ENCODE measurements at places on chromosomes 1 and 21.

- DNase-seq, result peak; percentile 27
These were observed 940 bp downstream of the SOX13 start for GRCh38 chr1:204073837-204074273.

GRCh38 chr1:211521102-211521815 lies 29.3 kb upstream of the RD3 start:
- no peak for DNase-seq

DNA sequence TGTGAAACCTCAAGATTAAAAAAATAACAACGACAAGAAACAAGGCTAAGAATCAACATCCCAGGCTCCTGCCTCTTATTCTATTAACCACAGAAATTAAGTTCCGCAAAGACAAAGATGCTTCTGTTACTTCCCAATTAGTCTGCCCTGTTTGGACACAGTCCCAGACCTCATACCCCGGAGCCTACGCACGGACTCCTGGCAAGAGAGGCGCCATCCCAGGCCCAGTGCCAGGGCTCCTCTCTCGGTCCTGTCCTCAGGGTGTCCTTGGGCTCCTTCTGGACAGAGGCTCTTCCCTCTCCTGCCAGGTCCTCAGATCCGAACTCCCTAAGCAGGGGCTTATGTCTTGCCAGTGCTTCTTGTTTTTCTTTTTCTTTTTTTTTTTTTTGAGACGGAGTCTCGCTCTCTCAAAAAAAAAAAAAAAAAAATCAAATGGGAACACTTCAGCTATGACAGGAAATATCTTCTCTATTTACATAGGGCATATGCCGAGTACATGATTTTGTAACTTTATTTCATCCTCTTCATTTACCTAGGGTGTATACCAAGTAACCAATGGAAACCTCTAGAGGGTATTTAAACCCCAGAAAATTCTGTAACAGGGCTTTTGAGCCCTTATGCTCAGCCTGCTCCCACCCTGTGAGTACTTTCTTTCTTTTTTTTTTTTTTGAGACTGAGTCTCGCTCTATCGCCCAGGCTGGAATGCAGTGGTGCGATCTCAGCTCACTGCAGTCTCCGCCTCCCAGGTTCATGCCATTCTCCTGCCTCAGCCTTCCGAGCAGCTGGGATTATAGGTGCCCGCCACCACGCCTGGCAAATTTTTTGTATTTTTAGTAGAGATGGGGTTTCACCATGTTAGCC lies 11.7 kb upstream of the ENO1 start:
- DNase-seq, result peak; percentile 87

DNA sequence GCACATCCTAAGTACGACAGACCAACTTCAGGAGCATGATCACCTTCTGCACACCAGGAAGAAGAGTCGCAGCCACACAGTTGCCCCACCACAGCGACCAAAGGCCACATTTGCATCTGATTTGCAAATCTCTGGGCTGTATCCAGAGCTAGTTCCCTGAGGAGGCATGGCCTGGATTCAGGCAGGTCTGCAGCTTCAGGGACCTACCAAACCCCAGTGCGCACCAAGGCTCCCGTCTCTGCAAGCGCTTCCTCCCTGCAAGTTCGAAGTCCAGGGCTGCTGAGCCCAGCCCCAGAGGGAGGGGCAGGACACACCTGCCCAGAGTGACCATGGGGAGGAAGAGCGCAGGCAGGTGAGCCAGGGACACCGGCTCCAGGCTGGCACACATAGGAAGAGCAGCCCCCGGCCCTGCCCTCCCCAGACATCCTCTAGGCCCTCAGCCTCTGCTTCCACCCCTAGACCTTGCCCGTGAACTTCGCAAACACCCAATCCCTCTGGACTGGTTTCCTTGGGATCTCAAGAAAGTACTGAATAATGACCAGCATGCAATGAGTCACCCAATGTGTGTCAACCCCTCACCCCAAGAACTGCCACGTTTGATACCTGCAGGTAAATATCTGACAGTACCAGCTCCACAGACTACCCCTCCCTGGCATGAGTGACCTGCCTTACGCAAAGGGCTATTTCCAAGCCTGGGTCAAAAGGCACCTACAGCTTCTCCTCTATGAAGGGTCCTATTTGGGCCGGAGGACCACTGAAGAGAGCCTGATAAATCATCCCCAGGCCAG lies 36.8 kb downstream of the CASZ1 start:
- no peak for DNase-seq

DNA sequence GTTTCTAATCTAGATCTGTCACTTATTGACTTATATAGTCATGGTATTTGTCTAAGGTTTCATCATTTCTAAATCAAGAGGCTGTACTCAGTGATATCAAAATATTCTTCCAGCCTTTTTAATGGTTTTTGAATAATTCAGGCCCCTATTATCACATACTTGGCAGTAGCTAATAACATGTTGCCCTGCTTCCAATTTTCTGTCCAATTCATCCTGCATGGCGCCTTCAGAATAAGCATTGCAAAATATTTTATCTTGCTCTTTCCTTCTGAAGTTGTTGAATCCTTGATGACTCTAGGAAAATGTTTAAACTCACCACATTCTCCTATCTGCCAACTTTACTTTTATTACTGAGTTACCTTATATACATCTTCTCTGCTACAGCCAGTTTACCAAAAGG lies 517.2 kb upstream of the B3GALT2 start:
- no peak for DNase-seq

- DNase-seq, result peak; percentile 86
These were observed 76.8 kb downstream of the CD46 start for GRCh38 chr1:207828485-207829158.

GRCh38 chr1:61753998-61754508 lies 11.8 kb downstream of the PATJ start:
- no peak for DNase-seq

- no peak for DNase-seq
These were observed 10.1 kb downstream of the ATF3 start for GRCh38 chr1:212618466-212619210.

GRCh38 chr1:24586970-24587820 lies 31.3 kb downstream of the NCMAP start:
- peak; percentile 21 for DNase-seq

GRCh38 chr1:168913711-168914463 lies 184.9 kb upstream of the DPT start:
- no peak for DNase-seq

DNA sequence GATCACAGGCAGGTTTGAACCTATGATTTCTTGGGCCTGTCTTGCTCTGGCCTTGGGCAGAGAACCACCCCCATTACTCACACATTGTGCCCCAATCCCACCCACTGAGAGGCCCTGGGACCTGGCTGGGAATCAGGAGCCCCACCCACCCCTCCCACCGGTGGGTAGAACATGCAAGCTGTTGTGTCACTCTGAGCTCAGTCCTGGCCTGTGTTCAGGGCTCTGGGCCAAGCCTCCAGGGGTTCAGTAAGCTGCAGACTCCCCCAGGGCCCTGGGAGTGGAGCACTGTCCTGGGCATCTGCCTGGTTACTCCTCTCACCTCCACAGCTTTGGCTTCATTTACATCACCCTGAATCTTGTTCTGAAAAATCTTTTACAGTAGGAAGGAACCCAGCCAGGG lies 270.5 kb downstream of the RRAGC start:
- DNase-seq, result no peak

GRCh38 chr1:205571747-205572146 lies 60.1 kb downstream of the ELK4 start:
- DNase-seq, result no peak

DNA sequence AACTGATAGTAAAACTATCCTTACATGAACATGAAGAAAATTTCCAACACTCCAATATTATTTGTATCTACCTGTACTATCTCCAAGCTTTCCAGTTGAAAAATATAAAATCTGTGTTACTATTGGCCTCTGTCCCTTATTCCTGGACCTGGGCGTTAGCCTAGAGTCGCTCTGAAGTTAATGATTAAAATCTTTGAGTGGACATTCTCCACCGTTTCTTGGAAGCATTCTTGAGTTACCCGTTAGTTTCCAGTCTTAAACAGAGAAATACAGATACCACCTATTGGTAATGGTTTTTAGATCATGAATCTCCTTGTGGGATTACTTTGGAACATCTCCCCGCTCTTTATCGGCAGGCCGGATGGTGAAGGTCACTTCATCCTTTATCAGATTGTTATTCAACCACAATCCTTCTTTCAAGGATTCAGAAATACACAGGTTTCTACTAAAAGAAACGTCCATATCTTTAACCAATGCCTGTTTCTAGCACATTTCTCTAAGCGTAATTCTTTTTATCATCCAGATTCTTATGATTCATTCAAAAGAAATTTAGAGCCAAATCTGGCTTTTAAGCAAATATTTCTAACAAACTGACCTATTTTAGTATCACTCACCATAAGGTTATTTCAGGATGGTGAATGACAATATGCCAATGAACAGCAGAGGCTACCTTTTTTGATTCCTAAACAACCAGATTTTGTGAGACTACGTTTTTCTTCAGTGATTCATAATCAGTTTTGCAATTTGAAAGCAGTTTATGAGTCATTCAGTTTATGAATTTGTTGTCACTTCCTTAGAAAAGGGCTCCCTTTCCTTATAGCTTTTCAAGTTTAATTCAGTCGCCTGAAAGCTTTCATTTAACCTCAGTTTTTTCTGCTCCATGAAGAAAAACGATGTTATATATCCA lies 70.2 kb upstream of the ERRFI1 start:
- DNase-seq, result no peak

DNA sequence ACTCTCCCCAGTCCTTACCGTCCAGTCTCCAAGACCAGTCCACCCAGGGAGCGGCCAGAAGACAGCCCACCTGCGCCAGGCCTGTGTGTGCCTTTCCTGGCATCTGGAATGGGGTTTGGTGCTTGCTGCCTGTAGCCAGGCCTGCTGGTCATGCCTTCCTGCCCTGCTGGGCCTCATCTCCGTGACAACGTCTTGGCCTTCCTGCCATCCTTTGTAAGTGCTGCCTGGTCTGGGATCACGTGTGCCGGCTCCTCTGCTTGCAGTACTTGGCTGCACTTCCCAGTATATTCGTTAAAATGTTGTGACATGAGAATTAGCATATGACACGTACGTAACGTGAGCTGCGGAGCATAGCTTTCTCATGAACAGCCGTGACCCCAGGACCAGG lies 145.3 kb upstream of the COL6A1 start:
- DNase-seq, result no peak

DNA sequence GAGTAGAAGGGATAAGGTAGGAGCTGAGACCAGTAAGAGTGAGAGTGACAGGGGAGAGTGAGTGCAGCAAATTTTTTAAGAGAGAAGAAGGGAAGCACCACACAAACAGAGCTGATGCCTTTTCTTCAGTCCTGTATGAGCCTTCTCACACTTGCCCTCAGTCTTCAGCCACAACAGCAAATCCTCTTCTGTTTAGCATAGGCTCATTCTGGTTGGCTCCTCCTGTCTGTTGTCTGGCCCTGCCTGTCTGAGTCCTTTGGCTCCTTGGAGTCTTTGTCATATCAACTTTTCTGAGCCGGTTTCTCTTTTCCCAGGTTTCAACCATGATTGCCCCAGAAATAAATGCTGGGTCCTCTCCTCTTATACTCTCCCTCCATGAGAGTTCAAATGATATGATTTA lies 12.7 kb upstream of the CASQ1 start:
- no peak for DNase-seq

GRCh38 chr1:208643005-208643597 lies 398.9 kb upstream of the PLXNA2 start:
- no peak for DNase-seq

DNA sequence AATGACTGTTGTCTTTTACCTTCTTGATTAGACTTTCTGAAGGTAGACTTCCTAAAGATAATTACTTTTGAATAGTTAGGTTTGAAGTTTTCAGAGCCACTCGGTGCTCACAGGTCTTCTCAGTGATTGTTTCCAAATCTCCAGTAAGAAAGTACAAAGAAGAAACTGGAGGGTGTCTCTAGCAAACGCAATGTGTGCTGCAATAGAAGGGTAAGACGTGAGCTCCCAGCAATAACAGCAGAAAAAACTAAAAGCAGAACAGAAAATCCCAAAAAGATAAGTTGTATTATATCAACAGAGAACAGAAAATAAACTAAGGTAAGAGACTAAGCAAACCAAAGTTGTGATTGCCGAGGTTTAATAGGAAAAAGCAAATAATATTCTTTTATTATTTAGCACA lies 1.8 kb downstream of the CTTNBP2NL start:
- DNase-seq, result no peak

GRCh38 chr1:195618287-195618686 lies 990.0 kb downstream of the KCNT2 start:
- DNase-seq, result no peak

DNA sequence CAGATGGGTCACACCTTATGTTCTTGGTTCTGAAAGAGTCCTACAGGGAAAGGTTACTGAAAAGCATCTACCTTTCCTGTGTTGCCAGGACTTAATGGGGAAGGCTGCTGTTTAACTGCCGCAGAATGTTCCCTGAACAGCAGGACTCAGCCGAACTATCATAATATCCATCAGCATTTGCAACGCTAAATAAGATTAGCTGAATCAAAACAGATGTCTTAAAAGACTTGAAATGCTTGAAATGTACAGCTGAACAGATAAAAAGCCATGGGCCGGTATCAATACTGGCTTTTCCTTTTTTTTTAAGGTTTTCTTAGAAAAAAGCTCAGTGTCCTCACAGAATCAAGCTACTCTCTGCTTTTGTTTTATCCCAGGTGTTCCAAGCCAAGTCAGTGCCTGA lies 19.7 kb upstream of the ATP13A2 start:
- DNase-seq, result no peak

- DNase-seq, result no peak
These were observed 8.8 kb upstream of the PLXNA2 start for GRCh38 chr1:208252836-208253576.

GRCh38 chr21:42799948-42800347 lies 79.4 kb downstream of the WDR4 start:
- no peak for DNase-seq

- no peak for DNase-seq
These were observed 50.9 kb downstream of the MEGF6 start for GRCh38 chr1:3560251-3560871.

- DNase-seq, result no peak
These were observed 389.7 kb downstream of the PTPRU start for GRCh38 chr1:29626066-29626465.

Data from putamen (tissue), 1 donor.